ENCODE measurements at places on chromosomes 4 and X.
A peak's percentile ranks its signal among the peaks of the same experiment; 100 is the strongest.

DNA sequence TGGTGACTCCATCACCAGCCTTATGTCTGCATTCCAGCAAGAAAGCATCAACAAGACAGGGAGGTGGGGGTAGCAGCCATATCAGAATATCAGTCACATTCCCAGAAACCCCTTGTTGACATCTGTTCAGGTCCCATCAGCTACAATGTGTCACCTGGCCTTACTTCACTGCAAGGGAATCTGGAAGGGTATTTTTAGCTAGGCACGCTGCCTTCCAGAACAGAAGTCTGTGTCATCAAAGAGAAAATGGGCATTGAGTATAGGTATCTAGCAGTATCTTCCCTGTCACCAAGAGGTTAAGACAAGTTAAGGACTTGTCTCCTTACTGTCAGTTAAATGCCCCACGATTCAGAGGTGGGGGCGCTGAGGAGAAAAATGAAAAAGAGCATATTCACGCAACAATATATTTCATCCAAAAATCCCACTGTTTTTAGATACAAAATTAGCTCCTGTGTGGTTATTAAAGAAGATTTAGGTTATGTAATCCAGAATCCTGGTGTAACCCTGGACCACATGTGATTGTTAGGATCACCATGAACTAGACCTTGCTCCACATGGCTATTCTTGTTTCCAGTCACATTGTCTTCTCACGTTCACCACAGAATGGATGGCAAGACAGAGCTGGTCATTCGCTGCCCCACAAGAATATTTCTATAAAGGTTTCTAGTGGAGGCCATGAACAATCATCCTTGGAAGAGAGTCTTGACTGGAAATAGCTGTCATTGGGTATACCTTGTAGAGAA lies 60.0 kb upstream of the PDHA1 start:
- DNase-seq: no peak

DNA sequence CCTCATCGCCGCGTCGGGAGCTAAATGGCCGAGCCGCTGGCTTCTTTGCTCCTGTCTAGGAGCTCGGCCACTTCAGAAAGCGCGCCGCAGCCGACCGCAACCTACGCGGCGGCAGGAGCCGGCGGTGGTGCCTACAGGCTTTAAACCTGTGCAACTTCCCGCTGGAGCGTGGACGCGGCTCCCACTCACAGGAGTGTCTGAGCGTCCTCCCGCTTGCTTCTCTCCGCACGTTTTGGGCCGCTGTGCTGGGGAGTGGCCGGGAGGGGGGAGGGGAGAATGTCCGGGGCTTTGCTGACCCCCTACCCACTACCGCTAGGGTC lies 1.0 kb downstream of the NHSL2 start:
- DNase-seq: no peak

DNA sequence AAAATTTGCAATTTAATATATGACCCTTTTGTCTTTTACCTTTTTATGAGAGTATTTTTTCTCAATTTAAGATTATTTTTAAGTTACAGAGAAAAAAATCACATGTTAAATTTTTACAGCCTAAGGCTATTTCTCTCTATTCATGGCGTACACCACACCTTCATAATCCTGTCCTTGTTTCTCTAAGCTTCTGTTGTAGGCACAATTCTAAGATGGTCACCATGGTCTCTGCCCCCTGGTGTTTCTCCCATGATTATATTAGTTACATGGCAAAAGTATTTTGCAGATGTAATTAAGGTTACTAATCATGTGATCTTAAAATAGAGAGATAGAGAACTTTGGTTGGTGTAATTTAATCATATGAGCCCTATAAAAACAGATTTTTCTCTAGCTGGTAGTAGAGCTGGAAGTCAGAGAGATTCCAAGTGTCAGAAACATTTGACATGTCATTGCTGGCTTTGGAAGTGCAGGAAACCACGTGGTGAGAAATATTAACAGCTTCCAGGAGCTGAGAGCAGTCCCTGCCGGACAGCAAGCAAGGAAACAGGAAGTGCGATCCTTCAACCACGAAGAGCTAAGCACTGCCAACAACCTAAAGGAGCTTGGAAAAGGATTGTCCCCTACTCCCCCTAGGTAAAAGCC lies 89.8 kb downstream of the EIF4E start:
- DNase-seq: no peak

DNA sequence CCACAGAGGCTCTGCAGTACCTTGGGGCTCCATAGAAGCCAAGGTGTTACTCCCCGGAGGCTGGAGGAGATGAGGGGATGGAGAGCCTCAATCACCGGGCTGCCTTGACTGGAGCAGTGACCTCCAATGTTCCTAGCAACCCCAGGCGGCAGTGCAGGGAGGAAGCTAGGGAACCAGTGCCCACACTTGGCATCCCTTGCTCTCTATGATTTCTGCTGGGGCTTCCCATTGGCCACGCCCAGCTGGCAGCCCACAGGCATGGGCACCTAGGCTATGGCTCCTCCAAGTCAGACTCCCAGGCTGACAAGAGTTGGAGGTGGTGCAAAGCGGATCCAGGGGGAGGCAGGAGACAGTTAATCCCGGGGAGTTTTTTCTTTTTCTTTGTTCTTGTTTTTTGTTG lies 229.7 kb downstream of the EVC2 start:
- DNase-seq: no peak

DNA sequence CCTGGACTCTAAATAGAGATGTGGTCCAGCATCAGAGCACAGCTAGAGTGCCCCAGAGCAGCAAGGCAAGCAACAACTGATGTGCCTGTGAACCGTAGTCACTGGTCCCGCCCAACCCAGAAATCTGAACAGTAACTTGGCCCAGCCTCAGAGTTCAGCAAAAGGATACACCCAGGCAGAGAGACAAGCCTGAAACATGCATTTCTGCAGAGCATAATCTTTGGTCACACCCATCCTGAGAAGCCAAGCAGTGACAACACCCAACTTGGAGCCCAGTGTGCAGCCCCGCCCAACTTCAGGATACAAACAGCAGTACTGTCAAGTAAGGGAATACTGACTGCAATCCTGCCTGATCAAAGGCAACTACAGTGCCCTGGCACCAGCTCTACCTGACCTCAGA lies 78.9 kb downstream of the CCDC160 start:
- DNase-seq: no peak

DNA sequence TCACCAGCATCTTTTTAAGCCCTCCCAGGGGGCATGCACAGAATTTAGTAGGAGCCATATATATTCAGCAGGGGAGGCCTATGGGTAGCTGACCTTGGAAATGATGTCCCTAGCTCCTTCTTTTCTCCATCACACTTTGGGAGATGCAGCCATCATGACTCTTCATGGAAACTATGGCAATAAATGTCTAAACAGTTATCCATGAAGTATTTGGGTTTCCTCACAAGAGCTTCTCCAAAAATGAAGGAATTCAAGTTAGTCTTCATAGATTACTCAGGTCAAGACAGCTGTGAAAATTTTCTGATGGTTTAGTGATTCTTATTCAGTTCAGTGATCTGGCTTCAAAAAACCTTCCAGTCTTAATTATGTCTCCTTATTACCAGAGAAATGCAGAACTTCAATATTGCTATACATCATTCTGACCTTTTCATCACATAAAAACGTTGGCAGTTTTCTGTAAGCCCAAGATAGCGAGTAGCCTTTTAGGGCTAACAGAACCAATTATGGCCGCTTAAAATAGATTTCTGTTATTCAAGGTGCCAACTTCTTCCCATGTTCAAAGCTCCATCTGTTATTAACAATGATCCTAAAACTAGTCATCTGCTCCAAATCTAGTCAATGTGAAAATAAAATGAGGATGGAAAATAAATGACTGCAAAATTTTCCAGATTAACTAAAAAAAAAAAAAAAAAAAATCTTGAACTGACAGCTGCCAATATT lies 52.5 kb downstream of the TMEM156 start:
- DNase-seq: no peak

DNA sequence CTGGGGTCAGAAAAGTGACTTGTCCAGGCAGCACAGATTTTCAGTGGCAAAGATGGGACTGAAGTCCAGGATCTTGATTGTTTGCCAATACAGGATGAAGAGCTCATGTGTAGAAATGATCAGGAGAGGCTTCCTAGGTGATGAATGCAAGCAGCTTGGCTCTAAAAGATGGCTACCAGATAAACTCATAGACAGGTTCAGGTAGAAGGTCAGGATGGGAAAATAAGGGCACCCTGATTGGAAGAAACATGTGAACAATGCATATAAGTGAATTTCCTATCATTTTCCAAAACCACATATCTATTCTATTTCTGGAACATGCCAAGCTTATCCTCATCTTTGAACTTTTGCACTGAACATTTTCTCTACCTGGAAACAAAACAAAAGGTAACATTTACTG lies 87.7 kb downstream of the FAM13A start:
- DNase-seq: no peak

- DNase-seq: no peak
These were observed at the start of gene REELD1 for GRCh38 chr4:146214238-146214637. Gene REELD1 (plus strand): TSS chr4:146214538. CDS start chr4:146216953, 2,415 bp downstream.

GRCh38 chr4:94063084-94063483 lies 144.6 kb upstream of the SMARCAD1 start:
- DNase-seq: no peak

DNA sequence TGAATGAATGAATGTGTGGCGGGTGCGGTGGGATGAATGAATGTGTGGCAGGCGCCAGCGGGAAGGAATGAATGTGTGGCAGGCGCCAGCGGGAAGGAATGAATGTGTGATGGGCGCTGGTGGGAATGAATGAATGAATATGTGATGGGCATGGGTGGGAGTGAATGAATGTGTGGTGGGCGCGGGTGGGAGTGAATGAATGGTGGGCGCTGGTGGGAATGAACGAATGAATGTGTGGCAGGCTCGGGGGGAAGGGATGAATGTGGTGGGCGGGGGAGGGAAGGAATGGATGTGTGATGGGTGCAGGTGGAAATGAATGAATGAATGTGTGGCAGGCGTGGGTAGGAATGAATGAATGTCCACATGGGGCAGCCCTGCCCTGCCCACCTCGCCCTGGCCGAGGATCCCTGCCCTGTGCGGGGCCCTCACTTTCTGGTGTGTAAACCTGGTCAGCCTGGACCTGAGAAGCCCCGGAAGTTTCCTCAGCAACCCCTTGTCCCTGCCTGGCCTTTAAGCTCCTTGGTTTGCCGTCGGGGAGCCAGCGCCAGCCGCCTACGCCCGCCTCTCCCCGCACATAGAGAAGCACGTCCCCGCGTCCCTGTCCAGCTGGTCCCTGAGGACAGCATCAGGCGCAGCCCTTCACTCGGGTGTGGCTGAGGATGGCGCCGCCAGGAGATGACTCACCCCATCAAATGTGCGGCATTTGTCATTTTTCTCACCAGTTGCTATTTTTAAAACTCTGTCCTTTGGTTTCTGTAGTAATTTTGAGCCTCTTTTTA lies 112.8 kb upstream of the LRPAP1 start:
- no peak for DNase-seq

- DNase-seq: peak; percentile 71
These were observed 40.4 kb downstream of the RNF212 start for GRCh38 chr4:1072830-1073446.

DNA sequence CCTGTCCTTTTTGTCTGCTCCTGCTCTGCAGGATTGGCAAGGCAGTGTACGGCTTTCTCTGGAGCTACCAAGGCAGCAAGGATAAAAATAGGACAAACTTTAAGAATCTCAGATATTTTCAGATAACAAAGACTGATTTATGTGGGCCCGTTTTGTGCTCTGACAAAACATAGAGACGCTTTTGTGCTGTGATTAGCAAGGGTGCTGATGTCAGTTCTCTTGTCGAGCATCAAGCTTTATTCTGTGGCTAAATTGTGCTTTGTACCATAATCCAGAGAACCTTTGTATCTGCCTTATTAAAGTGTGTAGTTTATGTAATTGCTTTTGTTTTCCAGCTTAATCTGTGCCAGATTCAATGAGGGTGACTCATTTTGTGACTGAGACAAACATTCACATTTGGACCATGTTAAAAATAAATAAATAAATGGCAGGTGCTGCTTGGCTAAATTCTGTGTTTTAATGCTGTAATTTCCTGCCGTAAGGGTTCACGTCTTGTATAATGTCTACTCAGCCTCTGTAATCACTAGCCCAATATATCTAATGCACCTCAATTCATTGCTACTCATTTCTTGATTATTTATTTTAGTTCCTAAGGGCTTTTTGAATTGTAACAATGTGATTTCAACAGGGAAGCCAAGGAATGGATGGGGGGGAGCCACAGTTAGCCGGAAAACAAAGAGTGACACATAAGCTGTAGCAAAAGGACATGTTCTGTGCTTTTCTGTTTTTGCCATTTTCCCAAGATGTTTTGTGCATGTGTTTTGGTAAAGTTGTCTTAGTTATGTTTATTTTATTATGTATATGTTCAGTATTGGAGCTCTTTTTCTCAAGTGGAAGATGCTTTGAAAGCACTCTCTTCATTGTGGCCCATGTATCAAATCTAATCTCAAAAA lies 75.1 kb downstream of the GAB1 start:
- no peak for DNase-seq

DNA sequence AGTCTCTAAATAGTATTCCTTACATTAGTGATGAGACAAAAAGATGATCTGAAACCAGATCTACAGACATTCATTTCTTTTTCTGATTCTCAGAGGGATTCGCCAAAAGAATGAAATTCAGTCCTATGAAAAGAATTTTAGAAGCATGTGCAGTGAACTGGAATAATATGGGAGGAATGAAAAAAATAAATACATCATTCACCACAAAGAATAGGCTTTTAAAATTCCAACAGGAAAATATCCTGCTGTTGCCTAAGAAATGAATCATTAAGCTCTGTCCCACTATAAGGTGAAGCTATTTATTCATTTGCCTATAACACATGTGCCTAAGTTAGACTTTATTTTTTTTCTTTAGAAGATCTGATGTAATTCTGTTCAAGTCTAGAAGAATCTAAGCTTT lies 165.9 kb downstream of the IL15 start:
- no peak for DNase-seq

GRCh38 chrX:124981420-124981819 lies 338.3 kb upstream of the TEX13C start:
- DNase-seq: no peak

- DNase-seq: no peak
These were observed 347.5 kb downstream of the NKX6-1 start for GRCh38 chr4:84151574-84151973.

GRCh38 chrX:79182616-79183015 lies 38.1 kb downstream of the GPR174 start:
- DNase-seq: no peak

- DNase-seq: no peak
These were observed 143.0 kb upstream of the PLAC1 start for GRCh38 chrX:134801267-134801666.

GRCh38 chr4:123939621-123940020 lies 543.0 kb downstream of the SPRY1 start:
- DNase-seq: no peak

- DNase-seq: no peak
These were observed 53.8 kb upstream of the BMP2K start for GRCh38 chr4:78722320-78722719.

DNA sequence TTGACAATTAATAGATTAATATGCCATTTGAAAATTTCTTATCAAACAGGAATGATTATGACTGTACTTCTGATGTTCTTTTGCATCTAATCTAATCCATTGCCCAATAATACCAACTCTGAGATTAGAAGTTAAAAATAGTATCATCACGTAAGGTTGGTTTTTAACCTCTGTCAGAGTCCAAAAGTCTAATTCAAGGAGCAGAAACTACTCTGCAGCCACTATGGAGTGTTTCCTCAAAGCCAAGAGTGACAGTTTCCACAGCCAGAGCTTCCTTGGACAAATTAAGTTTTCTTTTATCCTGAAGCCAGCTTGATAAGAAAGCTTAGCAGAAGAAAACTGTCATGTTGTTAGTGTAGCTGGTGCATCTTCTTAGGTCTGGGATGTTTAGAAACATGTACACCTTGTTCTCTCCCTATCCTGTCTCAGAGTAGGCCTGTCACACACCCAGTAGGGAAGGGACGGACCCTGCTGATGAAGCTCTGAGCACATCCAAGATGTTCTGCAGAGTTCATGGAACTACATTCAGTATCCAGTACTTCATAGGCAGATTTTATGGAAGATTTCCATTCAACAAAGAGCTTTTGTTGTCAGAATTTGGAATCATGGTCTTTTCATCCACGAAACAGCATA lies 20.4 kb upstream of the PI4K2B start:
- DNase-seq: no peak
